Renal cortical epithelial cell (primary cell): ENCODE measurements at places on chromosomes 16 and 17. TPM values are rescaled to one million over a fixed set of nuclear protein-coding genes. Genes with fewer than 3 reads are reported as not detected.

The MTMR4 gene
- 41.7 and 46.1 TPM in 2 replicates for total RNA-seq

The KRT25 gene
- total RNA-seq, result not detected in 2 replicates

The EFNB3 gene
- total RNA-seq, result 0.69 and 2.9 TPM in 2 replicates

The C17orf78 gene
- not detected in 2 replicates for total RNA-seq

The KPNB1 gene
- total RNA-seq, result 421 and 446 TPM in 2 replicates

The QRICH2 gene
- total RNA-seq, result 1.4 and 2.8 TPM in 2 replicates

The CACNG3 gene
- total RNA-seq, result not detected in 2 replicates

The NOL11 gene
- total RNA-seq, result 42.1 and 49.3 TPM in 2 replicates

The ZG16 gene
- not detected in 2 replicates for total RNA-seq

The NPB gene
- total RNA-seq, result 0.25 and 3.3 TPM in 2 replicates

The SYNGR3 gene
- 2.0 and 8.0 TPM in 2 replicates for total RNA-seq

The CDRT15L2 gene
- not detected in 2 replicates for total RNA-seq

The SEPTIN1 gene
- total RNA-seq, result 0.25 TPM in 1 of 2 replicates, not detected in the other

The CCT6B gene
- 0.85 and 1.4 TPM in 2 replicates for total RNA-seq

The PIPOX gene
- 0.94 TPM in 1 of 2 replicates, not detected in the other for total RNA-seq

The CRISPLD2 gene
- total RNA-seq, result 107 and 148 TPM in 2 replicates

The TSNAXIP1 gene
- total RNA-seq, result under 0.01 and 4.8 TPM in 2 replicates

The KRTAP4-3 gene
- not detected in 2 replicates for total RNA-seq

The CALB2 gene
- not detected in 2 replicates for total RNA-seq
